ENCODE measurements at places on chromosomes 2 and 18.

- no peak for DNase-seq
Measured at GRCh38 chr18:22344908-22345670, 72.6 kb downstream of the CTAGE1 start.

DNA sequence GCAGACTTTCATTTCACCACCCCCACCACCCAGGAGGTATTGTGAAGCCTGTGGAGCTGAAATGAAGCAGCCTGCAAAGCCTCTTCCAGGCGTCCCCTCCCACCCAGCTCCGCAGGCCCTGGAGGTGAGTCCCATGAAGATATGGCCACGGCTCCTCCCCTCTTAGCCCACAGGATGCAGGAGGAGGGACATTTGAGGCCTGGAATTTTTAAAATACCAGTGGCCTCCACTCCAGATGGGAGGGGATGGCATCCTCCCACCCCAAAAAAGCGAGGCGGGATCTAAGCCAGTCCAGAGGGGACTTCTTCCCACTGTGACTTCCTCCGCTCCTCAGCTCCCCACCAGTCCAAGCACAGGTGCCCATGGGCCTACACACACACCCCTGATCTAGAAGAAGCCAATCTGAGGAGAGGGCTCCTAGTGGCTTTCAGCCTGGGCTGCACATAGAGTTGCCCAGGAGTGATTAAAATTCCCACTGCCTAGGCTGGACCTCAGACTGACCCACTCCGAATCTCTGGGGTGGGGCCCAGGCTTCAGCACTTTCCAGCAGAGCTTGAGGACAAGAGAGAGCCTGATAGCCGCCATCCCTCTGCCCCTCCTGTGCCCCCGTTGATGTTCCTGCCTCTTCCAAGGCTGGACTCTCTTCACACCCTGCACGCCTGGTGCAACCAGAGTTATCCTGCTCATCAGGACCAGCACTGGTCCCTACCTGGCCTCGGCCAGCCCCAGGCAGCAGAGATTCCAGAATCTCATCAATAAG, 206.9 kb downstream of the TNS1 start:
- no peak for DNase-seq

DNA sequence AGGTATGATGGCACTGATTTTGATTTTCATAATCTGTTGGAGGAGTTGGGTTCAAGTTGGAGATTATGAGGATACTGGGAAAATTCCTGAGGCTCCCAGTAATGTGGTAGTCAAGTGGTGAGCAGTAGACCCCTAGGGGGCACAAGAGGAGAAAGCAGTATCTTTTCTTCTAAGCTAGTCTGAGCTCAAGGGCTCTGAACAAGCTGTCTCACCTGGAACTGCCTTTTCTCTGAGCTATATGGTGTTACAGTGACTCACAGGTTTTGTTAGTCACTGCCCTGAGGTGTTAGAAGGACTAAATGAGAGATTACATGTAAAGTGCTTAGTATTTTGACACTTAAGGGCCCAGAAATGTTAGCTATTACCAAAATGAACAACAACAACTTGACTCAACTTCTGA, 42.2 kb downstream of the CD302 start:
- DNase-seq: peak; percentile 26

DNA sequence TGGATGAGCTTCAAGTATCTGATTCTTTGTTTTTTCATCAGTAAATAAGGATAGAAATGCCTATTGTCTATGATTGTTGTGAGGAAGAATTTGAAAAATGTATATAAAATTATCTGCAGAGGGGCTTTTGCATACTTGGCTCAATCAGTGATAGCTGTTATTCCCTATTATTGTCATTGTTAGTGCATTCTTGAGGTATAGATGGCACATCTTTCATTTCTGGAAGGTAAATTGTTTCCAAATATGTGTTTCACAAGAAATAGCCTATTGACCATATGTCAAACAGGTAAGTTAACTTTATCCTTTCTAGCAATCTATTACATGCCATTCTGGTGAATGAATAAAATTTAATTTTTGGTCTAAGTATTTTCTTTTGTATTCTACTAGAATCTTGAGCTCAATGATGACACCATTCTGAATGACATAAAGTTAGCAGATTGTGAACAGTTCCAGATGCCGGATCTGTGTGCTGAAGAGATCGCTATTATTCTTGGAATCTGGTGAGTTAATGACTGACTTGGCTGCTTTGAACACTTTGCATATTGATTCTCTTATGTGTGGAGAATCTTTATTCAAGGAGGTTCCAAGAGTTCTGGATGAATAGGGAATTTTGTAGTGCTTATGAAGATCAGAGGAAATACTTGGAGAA, 44.2 kb downstream of the TTC27 start:
- no peak for DNase-seq

GRCh38 chr18:79690586-79691482, 11.2 kb downstream of the CTDP1 start:
- no peak for DNase-seq

- DNase-seq: no peak
Measured at GRCh38 chr2:2731101-2731815, 400.2 kb upstream of the MYT1L start.

DNA sequence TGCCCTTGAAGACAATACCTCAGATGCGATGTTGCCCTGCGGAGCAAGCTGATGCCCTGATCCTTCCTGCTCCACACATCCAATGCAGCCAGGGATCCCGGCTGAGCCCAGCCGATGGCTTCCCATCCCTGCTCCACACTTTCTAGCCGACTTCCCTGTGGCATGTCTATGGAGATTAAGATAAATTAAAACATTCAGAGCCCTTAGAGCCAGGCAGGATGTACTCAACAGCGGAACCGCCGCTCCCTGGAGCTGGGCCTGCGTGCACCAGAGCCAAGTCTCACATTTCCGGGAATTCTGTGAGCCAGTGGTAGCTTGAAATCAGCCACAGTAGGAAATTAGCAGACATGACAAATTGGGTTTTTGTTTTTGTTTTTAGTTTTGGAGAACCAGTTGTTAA, 620.6 kb downstream of the GALR1 start:
- no peak for DNase-seq

- peak; percentile 14 for DNase-seq
Measured at GRCh38 chr18:59823596-59824195, 76.1 kb upstream of the PMAIP1 start.

DNA sequence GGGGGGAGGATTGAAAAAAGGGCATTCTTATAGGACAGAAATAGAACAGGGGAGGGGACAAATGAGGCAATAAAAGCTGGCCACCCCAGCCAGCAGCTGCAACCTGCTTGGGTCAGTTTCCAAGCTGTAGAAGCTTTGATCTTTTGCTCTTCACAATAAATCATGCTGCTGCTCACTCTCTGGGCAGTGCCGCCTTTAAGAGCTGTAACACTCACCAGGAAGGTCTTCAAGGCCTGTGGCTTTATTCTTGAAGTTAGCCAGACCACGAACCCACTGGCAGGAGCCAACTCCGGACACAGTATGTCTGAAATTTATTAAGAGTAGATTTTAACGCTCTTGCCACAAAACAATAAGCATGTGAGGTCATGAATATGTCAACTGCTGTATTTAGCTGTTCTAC, 649.9 kb upstream of the RAB6C start:
- DNase-seq: no peak

DNA sequence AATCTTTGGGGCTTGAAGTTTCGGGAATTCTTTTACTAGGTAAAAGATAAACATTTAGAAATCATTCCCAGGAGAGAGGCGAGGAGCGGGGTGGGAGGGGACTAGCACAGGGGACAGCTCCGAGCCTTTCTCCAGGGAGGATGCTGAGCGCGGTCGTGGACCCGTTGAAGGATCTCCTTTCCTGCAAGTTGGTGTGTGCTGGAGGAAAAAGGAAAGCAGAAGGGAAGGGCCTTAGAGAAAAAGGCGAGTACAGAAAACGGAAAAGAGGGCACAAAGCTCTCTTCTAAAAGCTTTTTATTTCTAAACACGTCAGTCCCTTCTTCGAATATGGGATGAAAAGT, 640 bp downstream of the SLC39A6 start:
- no peak for DNase-seq

DNA sequence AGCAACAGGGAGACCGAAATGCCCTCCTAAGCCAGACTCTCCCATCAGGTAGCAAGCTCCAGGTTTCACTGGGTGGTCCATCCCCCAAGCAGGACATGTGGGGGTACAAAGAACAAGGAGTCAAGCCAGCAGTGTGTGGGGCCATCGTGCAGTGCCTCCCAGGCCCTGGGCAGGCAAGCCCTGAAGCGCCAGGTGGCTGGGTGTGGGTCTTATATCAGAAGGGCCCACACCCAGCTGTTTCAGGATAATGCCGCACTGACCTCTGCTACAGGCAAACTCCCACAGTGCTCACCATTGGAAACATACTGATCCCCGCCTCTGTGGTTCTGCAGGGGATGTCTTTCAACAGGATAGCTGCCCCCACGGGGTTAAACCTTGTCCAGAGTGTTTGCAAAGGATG, 174.2 kb upstream of the SMAD2 start:
- no peak for DNase-seq

GRCh38 chr2:71882236-71882946, 265.3 kb downstream of the CYP26B1 start:
- no peak for DNase-seq

GRCh38 chr2:239268082-239268481, 132.7 kb downstream of the HDAC4 start:
- DNase-seq: no peak

GRCh38 chr2:109523121-109523520, 90.6 kb downstream of the SEPTIN10 start:
- DNase-seq: no peak

DNA sequence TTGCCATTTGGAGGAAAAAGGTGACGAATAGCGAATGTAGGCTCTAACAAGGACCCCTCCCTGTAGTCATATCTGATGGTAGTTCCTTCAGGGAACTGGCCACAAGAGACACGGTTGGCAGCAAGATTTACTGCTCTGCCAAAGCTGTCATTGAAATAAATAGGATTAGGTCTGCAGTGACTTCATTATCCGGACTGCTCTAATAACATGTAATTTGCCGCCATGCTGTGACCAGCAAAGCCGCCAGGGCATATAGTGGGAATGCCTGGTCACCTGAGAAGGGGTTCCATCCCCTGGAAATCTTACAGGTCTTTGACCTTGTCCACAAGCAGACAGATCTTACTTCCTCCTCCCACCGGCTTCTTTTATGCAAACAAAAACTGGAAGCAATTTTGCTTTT, 59.4 kb upstream of the LAPTM4A start:
- DNase-seq: no peak

DNA sequence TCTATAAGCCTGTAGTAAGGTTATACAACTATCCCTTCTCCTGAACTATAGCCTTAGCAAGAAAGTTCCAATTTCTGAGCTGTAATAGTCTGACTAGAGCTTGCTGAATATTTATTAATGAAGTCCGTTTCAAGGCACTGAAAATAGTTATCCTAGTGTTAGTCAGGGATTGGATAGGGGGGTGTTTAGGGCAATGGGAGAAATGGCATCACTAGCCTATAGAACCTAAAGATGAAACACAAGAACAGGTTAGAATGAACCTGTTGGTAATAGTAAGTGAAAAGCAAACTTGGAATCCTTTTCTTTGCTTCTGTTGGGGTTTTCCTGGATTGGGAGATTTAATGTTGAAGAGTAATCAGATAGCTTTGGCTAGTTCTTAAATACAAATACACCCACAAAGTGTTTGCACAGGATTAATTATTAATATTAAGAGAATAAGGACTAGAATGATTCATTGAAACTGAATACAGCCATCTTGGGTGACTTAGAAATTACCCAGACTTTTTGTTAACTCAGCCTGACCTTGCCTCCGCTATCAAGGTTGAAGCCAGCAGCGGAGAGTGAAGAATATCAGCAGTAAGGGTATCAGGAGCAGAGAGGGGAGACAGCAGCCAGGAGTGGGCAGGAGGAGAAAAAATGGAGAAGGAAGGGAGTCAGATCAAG, 14.4 kb downstream of the CCNT2 start:
- no peak for DNase-seq

DNA sequence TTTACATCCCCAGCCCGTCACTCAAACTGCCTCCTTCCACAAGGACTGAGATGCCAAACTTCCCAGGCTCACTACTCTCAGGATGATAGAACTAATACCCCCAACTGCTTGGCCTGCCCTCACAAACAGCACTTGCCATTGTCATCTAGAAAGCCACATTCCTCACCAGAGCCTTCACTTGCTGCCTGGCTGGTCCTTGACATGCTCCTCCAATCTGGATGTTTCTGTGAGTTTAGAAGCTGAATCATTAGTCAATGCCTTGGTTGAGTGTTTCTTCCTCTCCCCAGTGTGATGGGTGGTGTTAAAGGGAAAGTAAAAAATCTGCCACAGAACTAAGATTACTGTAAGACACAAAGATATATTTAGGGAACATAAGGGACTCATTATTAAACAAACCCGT, 52.5 kb downstream of the MARCHF4 start:
- DNase-seq: no peak

DNA sequence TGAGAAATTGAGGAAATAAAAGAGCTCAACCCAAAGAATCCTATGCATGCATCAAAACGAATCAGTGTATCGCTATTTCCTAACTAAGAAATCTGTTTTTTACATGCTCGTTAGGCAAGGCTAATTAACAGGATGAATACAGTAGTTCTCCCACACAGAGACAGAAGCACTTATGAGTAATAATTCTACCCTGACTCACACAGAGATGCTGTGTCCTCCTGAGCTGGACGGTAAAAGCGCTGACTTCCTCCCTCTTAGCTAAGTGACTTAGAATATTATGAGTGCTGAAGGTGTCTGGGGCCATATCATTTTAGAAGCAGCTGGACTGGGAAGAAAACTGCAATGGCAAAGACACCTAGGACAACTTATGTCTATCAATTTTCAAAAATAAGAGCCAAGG, 18.5 kb downstream of the PLEKHM3 start:
- DNase-seq: peak; percentile 22

DNA sequence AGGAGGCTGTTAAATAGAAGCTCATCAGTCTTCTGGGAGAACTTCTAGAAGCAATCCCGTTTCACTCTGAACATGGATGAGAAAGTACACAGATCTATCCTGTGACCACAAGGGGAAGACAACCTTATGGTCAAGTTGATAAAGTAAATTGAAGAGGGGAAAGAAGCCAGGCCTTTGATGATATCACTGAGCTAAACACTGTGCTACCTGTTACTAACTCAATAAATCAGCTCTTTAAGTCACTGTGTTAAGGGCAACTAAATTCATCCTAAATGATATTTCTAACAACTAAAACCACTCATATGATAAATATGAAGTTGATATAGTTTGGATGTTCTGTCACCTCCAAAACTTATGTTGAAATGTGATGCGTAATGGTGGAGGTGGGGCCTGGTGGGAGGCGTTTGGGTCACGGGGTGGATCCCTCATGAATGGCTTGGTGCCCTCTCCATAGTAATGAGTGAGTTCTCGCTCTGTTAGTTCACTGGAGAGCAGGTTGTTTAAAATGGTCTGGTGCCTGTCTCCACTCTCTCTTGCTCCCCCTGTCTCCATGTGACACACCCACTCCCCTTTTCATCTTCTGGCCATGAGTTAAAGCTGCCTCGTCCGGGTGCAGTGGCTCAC, 23.6 kb downstream of the OLA1 start:
- DNase-seq: no peak

Data from H54 (cell line).